ENCODE measurements at places on chromosomes 3 and 15. TPM values are rescaled to one million over a fixed set of nuclear protein-coding genes. Genes with fewer than 3 reads are reported as not detected.
A peak's percentile ranks its signal among the peaks of the same experiment; 100 is the strongest.

DNA sequence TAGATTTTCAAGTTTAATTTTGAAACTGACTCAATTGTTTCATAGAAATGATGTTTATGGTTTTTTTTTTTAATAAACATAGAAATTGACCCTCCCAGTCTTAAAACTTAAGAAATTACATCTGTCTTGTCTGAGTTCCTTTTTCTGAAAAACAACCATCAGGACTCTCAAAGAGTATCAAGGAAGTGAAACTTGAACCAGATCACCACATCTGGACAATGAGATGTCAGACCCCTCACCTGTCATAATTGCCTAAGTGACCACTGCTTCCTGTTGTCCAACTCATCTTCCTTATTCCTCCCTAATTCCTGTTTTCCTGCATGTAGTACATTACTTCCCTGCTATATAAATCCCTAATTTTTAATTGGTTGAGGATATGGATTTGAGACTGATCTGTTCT is 441.5 kb upstream of the ARHGEF26 start:
- no peak overlapping the region for H3K4me3 ChIP-seq
- H3K4me1 ChIP-seq, result no peaks in the 10 kb centered on the region
- no peak overlapping the region for H3K27ac ChIP-seq

DNA sequence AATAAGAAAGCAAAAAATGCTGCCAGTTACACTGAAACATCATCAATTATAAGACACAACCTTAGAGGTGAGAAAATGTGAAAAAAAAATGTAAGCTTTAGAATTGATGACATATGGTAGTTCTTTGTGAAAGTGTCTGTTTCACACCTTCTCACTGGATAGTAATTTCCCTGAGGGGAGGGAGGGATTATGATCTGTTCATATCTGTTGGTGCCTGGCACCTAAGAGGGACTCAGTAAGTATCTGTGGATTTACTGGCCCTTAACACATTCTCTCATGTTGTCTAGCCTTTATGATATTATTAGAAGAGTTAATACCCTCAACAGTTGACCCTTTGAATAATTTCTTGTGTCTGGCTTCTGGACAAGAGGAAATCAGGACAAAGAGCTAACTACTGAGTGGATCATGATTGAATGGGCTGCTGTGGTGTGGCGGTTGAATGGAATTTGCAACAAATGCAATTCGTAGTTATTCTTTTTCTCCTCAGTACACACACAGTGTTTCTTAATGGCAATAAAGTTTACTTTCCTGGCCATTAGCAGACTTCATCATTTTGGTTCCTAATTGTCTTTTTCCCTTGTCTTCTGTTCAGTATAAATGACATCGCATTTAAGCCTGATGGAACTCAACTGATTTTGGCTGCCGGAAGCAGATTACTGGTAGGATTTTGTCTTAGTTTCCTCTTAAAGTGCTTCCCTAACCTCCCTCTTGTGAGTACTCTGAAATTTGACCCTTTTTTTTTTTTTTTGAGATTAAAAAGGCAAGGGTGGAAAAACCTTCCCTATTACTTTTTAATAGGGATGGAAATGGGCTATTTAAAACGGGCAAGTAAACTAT is 9.5 kb downstream of the IFT122 start:
- H3K4me3 ChIP-seq, result no peak overlapping the region
- peaks cover 9% of the 10 kb centered on the region for H3K36me3 ChIP-seq
- H3K27me3 ChIP-seq, result no peaks in the 10 kb centered on the region

GRCh38 chr3:4888913-4889846 is 90.1 kb upstream of the BHLHE40 start:
- no peak overlapping the region for H3K27ac ChIP-seq
- H3K4me1 ChIP-seq, result no peaks in the 10 kb centered on the region
- H3K4me3 ChIP-seq, result no peak overlapping the region
- peak; percentile 42 for DNase-seq

The GOLGA8S gene
- not detected for polyA plus RNA-seq

The GOLGA6B gene
- polyA plus RNA-seq, result not detected

DNA sequence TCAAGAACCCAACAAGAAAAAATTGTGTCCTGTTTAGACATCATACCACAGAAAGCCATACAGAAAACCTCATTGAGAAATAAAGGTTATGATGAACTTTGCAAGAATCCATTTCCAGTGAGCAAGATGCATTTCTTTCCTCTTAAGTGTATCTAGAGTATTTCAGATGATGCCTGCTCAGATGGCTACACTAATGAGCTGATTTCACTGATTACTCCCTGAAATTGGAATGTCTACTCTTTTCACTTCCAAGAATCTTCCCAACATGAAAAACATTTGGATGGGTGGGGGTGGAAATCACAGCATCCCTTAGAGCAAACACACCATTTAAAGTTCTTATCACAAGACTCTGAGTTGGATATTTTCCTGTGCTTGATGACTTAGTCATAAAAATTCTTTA is 41.4 kb upstream of the IL12A start:
- no peak overlapping the region for H3K4me3 ChIP-seq
- H3K27ac ChIP-seq, result peak overlapping the region; percentile 42
- peaks cover 31% of the 10 kb centered on the region for H3K4me1 ChIP-seq
- no peaks in the 10 kb centered on the region for H3K36me3 ChIP-seq

The FBXL2 gene
- polyA plus RNA-seq, result 3.1 TPM

All from GM23248 (cell line).